AG08396 (cell line): ENCODE measurements at places on chromosomes 12 and 14.

GRCh38 chr12:126811391-126811790 is 1455.6 kb upstream of the TMEM132C start:
- no peak for DNase-seq

GRCh38 chr14:100649173-100649519 is 61.9 kb upstream of the BEGAIN start:
- no peak for DNase-seq

- no peak for DNase-seq
Observed at GRCh38 chr14:39451811-39452210, 19.6 kb upstream of the FBXO33 start.

DNA sequence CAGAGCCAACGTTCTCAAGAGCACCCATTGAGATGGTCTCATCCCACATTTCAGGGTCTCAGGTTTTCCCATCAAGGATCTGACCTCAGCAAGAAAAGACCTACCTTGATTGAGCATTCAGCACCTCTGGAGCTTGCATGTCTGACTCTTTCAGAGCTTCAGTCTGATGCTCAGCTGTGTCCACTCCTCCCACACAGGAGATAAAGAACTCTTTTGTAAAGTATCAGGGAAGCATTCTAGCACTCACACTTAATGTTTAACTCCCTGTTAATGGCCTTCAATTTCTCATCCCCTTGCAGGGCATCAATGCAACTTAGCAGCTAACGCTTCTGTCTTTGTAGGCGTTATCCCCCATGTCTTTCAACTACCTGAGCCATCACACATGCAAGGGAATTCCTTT is 124.1 kb downstream of the GALC start:
- DNase-seq, result no peak

DNA sequence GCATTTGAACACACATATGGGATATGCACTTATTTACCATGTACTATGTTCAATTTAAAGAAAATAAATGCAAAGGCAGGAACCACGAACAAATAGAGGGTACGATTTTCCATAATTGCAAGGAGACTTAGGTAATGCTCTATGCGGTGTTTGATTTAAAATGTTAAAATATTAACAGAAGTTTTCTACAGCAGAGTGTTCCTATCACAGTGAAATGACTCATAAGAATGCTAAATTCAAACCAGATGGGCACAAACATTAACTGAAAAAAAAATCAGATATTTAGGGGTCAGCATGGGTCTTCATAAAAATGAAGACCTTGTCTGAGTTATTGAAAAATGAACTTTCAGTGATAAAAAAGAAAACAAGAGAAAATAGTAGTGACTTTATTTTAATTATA is 65.4 kb downstream of the LLPH start:
- no peak for DNase-seq

DNA sequence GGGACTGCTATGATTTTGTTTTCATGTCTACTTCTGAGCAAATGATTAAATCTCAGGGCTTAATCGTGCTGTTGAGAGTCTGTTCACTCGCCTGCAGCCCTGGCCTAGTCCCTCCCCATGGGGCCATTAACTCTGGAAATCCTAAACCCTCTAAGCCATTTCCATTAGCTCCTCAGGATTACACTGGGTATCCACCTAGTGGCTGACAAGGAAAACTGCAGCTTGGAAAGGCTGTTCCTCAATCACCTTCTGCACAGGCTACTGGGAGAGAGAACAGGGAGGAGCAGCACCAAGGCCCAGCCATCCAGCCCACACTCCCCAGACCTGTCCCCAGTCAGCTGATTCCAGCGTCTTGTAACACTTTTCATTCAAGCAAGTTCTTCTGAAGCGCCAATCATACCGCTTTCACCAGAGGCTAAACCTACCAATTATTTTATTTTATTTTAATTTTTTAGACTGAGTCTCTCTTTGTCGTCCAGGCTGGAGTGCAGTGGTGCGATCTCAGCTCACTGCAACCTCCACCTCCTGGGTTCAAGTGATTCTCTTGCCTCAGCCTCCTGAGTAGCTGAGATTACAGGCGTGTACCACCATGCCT is 48.7 kb downstream of the NEUROD4 start:
- peak; percentile 69 for DNase-seq

GRCh38 chr12:53193985-53194716 is 12.9 kb downstream of the ITGB7 start:
- DNase-seq, result no peak

- DNase-seq, result no peak
Observed at GRCh38 chr12:52341066-52341580, 19.9 kb upstream of the KRT83 start.

DNA sequence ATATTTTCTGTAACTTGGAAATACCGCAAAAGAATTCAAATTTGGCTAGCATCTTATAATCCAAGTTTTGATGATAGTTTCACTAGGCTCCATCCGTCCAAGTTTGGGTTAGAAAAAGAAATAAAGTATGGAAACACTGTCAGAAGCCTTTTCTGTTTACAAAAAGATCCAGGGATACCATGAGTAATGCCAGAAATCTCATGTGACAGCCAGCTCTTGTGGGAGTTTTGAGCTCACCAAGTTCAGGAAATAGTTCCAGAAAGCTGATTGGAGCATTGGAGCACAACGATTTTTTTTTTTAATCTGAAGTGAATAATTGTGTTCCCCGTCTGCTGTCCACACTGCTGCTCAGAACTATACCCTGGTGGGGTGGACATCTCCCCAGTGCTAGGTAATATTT is 229.7 kb upstream of the NPAS3 start:
- DNase-seq, result peak; percentile 58

DNA sequence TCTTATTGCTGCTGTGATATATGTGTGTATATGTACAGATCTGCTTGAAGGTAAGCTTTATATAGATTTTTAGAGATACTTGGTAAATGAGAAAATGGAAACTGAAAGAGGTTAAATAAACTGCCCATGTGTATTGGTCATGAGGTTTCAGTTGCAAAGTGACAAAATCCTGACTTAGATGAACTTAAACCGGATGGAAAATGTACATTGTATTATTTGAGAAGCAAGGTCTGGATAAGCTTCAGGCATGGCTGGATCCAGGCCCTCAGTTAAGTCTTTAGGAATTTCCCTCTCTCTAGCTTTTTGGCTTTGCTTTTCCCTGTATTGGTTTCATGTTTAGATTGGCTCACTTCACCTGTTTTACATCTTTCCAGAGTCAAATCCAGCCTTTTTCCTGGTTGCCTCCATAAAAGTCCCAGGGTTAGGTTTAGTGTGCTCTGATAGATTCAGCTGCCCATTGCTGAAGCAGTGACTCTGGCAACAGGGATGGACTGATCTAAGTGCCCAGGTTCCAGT is 21.0 kb upstream of the MAP1LC3B2 start:
- no peak for DNase-seq

DNA sequence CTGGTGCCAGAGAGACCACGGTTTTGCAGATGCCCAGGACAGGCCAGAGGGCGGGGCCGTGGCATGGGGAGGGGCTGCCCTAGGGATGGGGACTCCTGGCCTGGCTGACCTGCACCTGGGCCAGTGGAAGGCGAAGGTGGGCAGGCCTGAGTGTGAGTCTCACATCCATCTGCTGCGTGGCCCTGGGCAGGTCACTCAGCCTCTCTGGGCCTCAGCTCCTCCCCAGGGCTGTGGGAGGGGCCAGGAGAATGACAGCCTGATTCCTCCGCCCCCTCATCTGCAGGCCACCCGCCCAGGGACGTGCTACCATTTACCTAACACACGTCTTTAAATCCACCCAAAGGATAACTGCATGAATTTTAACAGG is 90.9 kb downstream of the GALNT9 start:
- no peak for DNase-seq

GRCh38 chr12:3542911-3543310 is 51.9 kb downstream of the PRMT8 start:
- no peak for DNase-seq

DNA sequence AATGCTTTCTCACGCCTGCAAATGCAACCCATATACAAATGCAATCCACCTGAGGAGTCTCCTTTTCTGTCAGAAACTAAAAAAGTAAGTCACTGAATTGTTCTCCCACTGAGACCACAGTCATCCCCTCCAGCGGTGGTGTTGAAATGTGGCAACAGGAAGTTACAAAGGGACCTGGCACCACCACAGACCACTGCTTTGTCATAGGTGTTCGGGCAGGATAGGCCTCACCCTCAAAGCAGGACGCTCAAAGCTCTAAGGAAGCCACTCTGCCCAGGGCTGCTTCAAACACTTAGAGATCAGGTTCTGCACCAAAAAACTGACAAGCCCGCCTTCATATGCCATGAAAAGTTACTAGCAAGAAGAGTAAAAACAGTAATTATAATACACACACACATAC is 11.3 kb downstream of the PHLDA1 start:
- DNase-seq, result no peak

DNA sequence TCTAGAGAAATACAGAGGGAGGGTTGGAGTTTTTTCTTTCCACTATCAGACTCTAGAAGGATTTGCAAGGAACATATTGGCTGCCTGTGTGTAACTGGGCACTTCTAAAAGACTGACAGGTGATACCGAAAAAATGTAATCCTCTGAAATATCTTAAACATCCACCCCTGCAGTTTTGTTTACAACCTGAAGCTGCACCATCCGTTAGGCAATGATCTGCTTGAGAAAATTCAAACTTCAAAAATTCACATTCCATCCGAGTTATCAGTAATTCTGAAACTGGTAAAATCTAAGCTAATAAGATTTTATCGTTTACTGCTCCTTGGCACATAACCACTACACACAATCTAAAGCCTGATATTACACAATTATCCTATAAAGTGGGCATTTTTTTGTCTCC is 528.6 kb downstream of the FUT8 start:
- no peak for DNase-seq

- DNase-seq, result no peak
Observed at GRCh38 chr12:26572137-26572536, 260.9 kb downstream of the ITPR2 start.

GRCh38 chr14:71103662-71104484 is 196.6 kb downstream of the PCNX1 start:
- peak; percentile 35 for DNase-seq

- DNase-seq, result no peak
Observed at GRCh38 chr14:59254911-59255545, 66.6 kb downstream of the DAAM1 start.

DNA sequence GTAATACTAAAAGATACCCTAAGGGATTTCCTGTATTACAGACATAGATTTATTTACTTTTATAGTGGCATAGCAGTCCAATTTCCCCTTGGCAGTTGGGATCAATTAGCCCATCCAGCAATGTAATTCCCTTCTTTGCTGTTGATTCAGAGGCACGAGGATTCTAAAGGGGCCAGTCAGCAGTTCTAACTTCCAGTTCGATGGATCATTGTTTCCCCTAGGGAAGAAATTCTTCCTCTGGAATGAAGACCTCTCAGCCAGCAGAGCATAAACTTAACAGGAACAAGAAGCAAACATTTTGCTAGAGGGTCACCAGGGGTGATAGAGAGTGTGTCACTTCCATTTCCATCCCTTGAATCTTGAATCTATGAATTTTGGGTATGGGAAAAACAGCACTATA is 395.7 kb upstream of the NOVA1 start:
- DNase-seq, result no peak

GRCh38 chr12:132036063-132036683 is 86.4 kb downstream of the EP400 start:
- DNase-seq, result no peak
